ENCODE measurements at places on chromosomes 4 and X.

- no peak for DNase-seq
These were observed 90.1 kb downstream of the ATP8A1 start for GRCh38 chr4:42566835-42567234.

DNA sequence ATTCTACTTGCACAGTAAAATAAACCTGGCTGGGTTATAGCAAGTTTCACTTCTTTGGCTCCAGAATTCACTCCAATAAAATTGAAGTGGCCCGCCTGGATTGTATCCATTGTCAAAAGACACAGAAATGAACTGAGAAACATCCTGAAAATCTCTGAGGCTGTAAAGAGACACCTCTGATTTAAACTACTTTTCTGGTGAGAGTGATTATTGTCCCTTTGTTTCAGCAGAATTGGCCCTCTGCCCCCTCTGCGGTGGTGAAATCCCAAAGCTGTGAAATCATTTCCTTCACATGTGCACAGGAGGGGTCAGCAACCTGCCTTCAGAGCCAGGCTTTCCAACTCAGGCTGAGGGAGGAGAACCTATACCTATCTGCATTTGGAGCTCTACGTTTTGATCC lies 23.0 kb downstream of the GAB3 start:
- no peak for DNase-seq

DNA sequence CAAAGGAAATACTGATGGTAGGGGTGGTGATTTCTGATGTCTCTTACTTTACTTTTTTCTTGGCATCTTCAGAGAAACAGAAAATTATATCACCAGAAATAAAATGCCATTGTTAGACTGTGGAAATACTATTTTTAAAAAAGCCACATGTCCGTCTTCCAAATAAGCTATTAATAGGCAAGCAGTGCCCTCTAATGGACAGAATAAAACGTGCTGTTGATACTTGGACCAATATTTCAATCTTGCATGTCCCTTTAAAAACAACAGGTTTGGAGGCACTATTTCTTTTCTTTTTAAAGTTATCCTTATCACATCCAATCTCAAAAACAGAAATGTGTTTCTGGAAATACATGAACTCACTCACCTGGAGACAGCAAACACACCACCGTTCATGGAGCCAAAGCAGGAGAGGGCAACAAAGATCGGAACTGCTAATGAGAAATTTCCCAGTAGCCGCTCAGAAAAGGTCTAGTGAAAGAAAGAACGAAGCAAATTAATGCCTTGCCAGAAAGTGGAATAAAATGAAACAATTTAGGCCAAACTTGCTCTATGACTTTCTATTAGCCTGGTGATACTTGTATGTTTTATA lies 59.2 kb downstream of the SLC7A11 start:
- DNase-seq = peak; percentile 8

DNA sequence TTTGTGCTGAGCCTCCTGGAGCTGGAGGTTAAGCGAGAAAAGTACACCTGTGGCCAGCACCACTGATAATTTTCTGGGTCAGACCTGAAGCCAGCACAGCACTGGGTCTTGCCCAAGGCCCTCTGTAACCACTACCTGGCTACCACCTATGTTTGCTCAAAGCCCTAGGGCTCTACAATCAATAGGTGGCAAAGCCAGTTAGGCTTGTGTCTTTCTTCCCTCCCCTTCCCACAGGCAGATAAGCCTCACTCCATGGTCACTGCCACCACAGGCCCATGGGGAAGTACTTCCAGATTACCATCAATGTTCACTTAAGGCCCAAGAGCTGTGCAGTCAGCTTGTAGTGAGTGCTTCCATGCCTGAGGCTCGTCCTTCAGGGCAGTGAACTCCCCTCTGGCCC lies 35.2 kb upstream of the ARMCX4 start:
- DNase-seq = no peak

- no peak for DNase-seq
These were observed 67.1 kb upstream of the TAPT1 start for GRCh38 chr4:16293210-16293838.

DNA sequence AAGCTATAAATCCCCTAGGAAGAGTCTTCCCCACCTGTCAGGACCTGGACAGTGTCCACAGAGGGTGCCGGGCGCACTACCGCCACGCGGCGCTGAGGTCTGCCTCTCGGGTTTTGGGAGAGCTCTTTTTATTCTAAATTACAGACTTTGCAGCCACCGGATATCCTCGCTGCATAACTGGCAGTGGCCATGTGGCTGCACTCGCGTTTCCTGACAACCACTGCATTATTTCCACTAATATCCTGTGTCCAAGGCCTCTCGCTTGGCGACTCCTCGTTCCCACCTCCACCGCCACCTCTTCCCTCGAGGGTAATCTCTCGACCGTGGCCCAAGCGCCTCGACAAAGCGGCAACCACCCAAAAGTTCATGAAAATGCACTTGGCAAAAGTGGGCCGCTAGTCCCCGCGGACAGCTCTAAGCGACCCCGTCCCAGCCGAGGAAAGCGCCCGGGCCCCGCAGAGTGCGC lies 512 bp upstream of the TMEM131L start:
- peak; percentile 42 for DNase-seq

GRCh38 chr4:125187226-125188176 lies 127.3 kb upstream of the FAT4 start:
- no peak for DNase-seq

- DNase-seq = no peak
These were observed at the start of gene SYTL5 for GRCh38 chrX:38006291-38006690. TSS of gene SYTL5 (plus strand) at chrX:38006553. CDS start at chrX:38033890, 27,337 bp downstream.

GRCh38 chrX:16653424-16653823 lies 3.5 kb downstream of the S100G start:
- no peak for DNase-seq

GRCh38 chr4:103054030-103054429 lies 22.5 kb downstream of the SLC9B2 start:
- no peak for DNase-seq

GRCh38 chr4:74555843-74556242 lies 110.9 kb downstream of the AREG start:
- no peak for DNase-seq

GRCh38 chr4:106676173-106676921 lies 307.8 kb upstream of the GIMD1 start:
- DNase-seq = peak; percentile 7

DNA sequence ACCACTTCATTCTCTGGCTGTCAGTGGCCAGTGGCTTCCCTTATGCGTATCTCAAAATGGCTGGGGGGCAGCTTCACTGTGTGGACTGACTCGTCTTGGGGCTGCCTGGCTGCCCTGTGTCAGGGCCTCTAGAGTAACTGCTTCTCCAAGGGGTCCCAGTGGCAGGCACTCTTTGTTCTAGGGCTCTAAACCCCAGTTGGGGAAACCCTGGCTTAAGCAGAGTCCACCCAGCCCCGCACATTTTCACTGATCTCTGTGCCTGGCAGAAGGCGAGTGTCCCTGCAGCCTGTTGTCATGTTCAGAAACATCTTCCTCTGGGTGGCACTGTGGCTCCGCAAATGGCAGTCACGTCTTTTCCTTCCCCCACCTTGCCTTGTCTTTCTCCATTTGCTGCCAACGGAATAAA lies 59.7 kb downstream of the NBDY start:
- no peak for DNase-seq

- DNase-seq = no peak
These were observed 53.3 kb upstream of the LAS1L start for GRCh38 chrX:65587616-65588526.

DNA sequence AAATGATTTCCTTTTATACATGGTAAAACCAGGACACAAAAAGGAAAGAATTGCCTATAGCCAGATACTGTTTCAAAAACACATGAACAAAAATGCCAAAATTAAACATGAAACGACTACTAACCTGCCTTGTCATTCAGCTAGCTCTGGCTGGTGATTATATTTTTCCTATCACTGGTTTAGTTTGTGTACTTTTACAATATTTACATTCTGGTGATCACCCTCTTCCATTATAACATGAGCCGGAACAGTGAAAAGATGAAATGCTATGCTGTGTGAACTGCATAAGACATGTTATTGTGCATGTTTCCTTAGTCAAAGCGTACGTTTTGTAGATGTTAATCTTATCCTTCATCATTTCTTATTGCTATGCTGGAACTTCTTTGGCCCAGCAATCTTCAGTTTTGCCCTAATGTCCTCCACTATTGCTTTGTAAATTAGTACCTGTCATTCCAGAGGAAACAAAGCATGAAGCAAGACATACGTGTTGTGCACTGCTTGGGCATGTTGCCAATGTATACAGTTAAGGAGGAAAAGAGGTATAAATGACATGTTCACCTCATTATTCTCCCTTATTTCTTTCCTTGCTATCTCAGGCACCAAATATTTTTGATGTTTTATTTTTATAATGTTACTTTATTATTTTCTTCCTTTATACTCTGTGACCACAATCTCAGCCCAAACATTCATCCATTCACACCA lies 386.3 kb downstream of the ARHGAP24 start:
- no peak for DNase-seq

- no peak for DNase-seq
These were observed 15.6 kb downstream of the XKRX start for GRCh38 chrX:100913111-100913510.

DNA sequence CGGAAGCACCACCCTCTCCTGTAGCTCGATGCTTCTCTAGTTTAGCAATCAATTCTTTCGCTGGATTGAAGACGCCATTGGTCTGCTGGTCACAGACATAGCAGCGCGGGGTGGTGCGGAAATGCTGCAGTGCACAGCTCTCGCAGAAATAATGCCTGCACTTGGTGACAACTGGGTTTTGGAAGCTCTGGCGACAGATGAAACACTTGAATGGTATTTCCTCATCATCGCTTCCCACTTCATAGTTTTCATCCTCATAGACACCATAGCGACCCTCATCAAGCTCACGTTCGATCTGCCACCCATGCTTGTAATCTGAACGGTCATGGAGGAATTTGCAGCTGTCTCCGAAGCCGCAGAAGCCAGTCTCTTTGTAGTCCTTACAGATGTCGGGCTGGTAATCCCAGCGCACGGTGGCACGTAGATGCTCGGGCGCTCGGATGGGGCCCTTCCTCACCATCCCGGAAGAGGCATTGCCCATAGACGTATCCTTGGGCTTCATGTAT lies 854 bp downstream of the RNF113A start:
- DNase-seq = peak; percentile 30

GRCh38 chrX:53323196-53323595 lies 41.8 kb upstream of the IQSEC2 start:
- DNase-seq = no peak

DNA sequence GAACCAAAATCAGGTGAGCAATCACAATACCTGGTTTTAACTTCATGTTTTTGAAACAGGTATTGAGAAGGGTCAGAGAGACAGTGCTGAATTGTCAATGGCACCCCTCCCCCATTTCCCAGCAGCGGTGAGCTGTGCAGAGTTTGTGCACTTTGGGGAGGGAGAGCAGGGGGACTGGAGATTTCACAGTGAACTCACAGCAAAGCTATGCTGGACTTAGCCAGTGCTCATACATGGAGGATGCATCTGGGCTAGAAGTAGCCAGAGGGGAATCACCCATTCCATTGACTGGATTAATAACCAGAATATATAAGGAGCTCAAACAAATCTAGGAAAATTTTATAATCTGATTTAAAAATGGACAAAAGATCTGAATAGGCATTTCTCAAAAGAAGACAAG lies 612.6 kb downstream of the STPG2 start:
- DNase-seq = no peak

DNA sequence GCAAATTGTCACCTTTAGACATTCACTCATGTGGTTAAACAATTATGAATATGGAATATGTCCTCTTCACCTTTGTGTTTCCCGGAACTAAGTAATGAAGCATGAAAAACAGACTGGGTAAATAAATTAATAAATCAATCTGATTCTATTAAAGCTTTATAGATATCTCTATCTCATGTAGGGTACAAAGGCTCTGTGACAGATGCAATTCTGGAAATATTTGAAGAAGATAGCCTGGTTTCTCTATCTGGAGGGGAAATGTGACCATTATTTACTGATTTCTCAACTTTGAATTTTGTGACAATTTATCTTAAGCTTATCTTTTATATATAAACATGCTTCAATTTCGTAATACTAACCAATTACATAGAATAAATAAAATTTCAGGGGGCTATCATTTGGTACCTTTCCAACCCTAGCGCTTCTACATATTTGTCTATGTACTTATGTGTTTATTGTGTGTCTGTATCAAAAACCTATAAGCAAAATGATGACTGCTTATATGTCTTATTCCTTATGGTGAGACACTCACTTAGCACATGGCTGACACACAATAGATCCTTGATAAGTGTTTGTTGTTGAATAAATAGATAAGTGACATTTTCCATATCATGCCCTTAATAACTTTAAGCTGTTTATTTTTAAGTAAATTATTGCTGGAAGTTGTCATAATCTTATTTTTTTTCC lies 9.9 kb downstream of the CTSO start:
- no peak for DNase-seq

- DNase-seq = no peak
These were observed 131.7 kb downstream of the EPHA5 start for GRCh38 chr4:65538571-65538970.

GRCh38 chr4:107888237-107888636 lies 43.1 kb upstream of the CYP2U1 start:
- DNase-seq = no peak

GRCh38 chr4:103934178-103934789 lies 214.5 kb upstream of the TACR3 start:
- DNase-seq = peak; percentile 34

DNA sequence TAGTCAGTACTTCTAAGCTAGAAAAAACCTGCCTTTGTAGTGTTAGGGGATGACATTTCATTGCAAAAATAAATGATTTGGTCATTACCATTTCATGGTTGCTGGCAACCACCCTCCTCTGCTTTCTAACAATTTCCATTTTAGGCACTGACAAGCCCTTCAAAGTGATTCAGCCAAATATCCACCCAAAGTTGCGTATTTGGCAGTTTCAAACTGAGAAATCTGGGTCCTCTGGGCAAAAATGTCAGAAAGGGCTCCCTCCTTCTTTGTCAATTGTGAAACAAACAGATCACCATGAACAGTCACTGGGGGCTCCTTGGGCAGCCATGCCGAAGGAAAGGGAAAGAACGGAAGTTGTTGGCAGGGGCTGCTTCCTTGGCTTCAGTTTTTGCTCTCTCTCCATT lies 33.0 kb downstream of the PLAC1 start:
- DNase-seq = no peak

DNA sequence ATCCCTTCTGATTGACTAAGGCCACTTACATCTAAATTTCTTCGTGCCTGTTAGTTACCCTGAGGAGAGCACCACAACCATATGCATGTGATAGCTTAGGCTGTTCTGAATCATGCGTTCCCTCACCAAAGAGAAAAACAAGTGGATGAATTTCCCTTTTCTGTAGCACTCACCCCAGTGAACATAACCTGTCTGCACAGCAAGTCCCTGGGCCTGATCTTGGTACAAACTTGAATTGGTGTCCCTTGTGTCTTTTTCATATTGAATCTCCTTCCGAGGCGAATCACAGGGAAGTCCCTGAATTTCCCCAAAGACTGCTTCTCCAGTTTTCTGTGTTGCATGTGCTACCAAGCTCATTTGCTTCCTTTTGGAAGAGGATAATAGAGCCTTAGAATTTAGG lies 100.4 kb downstream of the KLHL8 start:
- DNase-seq = no peak

- no peak for DNase-seq
These were observed 26.0 kb downstream of the FAM53A start for GRCh38 chr4:1658146-1658545.

All from CD4-positive, alpha-beta T cell treated with Interleukin-21 for 1 hour (primary cell).